GM12864 (cell line): ENCODE measurements at places on chromosomes 4 and X.

DNA sequence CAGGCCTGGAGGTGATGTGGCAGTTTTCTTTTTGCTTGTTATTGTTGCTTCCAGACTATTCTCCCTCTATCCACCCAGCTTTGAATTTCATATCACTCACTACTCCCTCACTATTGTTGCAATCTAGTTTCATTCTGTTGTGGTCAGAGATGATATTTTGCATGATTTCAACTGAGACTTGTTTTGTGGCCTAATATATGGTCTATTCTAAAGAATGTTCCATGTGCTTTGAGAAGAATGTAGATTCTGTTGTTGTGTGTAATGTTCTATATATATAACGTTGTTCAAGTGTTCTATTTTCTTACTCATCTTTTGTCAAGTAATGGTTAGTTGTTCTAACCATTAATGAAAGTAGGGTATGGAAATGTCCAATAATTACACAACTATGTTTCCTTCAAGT lies 59.0 kb downstream of the THOC2 start:
- DNase-seq: no peak

GRCh38 chrX:101427954-101428353 lies 19.9 kb downstream of the HNRNPH2 start:
- no peak for DNase-seq

- DNase-seq: no peak
Observed at GRCh38 chr4:112916868-112917267, 132.6 kb upstream of the ANK2 start.

DNA sequence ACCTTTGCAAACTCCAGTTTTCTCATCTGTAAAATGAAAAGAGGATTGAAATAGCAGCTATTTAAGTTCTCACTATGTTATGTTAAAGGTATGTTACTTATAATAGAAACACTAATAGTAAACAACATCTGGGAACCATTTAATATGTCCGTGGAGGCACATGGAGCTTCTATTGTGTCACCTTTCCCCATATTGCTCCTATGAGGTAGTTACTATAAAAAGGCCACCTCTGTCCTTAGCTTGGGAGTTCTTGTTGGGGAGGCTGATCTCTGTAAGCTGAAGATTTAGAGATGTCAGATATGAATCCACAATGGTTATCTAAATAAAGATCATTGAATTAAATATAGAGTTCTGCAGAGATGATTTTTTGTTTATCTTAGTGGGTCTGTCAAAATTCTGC lies 125.2 kb downstream of the FHIP1A start:
- DNase-seq: no peak

DNA sequence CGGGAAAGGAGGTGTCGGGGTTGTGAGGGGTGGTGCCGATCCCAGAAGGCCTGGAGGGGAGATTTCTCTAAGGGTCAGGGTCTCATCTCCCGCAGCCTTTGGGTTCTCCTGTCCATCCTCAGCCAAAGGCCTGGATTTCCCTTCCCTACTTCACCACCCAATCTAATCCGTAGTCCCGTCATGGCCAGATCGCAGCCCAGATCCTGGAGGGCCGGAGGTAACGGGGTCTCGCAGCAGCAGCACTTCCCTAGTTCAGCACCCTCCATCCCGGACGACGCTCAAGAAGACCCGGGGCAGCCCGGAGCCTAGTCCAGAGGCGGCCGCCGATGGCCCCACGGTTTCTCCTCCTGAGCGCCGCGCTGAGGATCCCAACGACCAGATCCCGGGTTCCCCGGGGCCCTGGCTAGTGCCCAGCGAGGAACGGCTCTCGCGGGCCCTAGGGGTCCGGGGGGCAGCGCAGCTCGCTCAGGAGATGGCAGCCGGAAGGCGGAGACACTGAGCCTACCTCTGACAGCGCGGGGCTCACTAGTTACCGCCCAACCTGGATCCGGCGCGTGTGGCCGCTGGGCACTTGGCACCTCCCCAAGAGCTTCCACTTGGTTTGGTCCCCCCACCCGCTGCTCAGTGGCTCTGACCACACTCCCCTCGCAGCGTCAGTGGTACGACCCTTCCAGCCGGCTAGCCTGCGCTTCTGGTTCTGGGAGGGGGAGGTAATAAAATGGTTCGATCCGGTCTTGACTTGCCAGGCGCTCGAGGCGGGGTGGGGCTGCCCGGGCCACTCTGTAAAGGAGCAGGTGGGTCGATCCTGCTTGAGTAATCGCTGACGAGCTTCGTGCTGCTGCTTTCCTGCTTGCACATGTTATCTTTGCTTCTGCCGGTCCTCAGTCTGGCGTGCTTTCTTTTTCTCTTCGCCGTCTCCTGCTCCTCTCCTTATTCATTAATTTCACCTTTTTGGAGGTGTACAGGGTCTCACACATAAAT lies 3.6 kb downstream of the MAGIX start:
- DNase-seq: no peak

- DNase-seq: no peak
Observed at GRCh38 chrX:23540532-23540931, 126.8 kb upstream of the PRDX4 start.

GRCh38 chr4:113962016-113962347 lies 17.5 kb downstream of the ARSJ start:
- DNase-seq: no peak

DNA sequence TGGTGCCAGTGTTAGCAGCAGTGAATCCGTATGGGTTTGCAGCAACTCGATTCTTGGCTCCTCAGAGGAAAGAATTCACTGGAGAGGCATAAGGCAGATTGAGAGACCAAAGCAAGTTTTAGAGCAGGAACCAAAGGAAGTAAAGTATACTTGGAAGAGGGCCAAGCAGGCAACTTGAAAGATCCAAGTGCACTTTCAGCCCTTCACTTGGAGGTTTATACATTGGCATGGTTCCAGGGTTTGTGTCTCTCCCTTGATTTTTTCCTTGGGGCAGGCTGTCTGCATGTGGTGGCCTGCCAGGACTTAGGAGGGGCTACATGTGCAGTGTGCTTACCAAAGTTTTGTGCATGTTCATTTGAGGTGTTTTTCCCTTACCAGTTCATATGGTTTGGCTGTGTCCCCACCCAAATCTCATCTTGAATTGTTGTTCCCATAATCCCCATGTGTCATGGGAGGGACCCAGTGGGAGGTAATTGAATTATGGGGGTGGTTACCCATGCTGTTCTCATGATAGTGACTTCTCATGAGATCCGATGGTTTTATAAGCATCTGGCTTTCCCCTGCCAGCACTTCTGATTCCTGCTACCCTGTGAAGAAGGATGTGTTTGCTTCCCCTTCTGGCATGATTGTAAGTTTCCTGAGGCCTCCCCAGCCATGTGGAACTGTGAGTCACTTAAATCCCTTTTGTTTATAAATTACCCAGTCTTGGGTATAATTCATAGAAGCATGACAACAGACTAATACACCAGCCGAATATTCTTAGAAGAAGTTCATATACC lies 86.2 kb upstream of the TSPAN5 start:
- no peak for DNase-seq

- no peak for DNase-seq
Observed at GRCh38 chr4:16646459-16646858, 252.0 kb downstream of the LDB2 start.

DNA sequence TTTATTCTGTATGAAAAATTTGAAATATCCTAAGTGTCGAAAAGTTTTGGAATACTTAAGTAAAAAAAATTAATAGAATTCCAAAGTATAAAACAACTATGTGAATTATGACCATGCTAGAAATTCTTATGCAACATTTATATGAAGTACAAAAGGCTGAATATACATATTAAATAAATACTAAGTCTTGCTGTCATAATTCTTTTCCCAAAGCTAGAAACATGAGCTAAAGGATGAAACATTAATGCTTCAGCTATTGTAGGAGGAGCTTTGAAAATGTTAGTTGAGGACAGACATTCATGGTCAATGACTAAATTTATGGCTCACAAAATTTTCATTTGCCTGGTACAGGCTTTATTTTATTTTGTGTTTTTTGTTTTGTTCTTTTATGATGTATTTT lies 207.3 kb downstream of the GABRB1 start:
- no peak for DNase-seq

- DNase-seq: no peak
Observed at GRCh38 chrX:9271789-9272525, 192.9 kb upstream of the TBL1X start.

DNA sequence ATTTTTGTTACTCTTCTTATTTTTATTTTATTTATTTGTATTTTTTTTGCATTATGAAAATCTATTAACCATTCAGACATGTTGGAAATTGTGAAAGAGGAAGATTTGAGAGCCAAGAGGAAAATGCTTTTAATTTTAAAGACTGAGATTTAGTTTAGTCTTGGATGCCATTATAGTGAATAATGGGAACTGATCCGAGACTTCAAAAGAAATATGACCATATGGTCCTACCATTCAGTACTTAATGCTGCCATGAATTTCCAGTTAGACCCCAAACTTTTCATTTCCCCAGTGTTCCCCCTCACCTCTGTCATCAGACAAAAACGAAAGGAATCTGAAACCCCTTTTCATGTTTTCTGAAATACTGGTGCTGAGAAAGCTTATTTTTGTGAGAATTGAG lies 95.5 kb downstream of the TENM3 start:
- DNase-seq: no peak

DNA sequence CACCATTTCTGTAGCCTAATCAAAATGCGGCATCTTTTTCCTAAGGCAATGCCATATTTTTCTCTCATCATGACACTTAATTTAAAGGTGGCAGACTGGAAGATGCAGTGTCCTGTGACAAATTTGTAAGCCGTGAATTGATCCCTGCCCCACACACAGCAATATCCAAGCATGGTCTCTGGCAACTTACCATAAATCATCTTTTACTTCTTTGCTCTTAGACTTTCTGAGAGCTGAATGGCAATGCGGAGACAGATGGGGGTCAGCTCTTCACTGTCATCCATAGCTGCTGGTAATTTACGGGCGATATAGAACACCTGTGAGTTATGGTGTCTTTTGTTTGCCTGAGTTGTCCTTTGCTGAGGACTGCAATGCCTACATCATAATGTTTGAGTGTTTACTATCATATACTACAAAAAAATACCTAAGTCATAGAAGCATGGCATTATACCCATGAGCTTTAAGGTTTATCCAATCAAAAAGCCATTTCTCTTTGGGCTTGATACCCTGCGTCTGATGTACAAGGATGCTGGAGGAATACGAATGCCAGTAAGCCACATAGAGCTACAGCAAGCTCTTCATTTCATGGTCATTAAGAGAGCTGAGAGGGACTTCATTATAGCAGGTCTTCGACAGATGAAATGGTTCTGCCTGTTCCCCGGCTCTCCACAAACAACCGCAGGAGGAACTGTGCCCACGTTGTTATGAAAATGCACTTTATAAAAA lies 148.1 kb downstream of the TRIML1 start:
- DNase-seq: no peak

DNA sequence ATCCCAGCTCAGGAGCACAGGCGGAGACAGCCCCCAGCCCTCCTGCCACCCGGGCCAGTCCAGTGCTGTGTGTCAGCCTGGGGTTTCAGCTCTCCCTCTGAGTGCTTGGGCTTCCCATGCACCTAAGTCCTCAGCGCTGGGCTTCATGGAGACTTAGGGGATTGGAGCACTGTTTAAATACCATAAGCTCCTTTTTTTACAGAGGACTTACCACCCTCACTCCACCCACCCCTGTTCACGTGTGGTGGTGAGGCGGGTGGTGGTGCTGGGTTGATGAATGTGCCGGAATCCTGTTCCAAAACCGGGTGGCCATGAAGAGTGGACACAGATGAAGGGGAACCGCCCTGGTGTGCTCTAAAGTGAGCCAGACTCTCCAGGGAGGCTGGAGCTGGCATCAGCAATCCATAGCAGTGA lies 66.9 kb downstream of the PSAPL1 start:
- no peak for DNase-seq
